H1 (cell line): ENCODE measurements at places on chromosomes 13 and 19.

GRCh38 chr19:21838646-21839045 lies 2.7 kb upstream of the ZNF43 start:
- H3K4me1 ChIP-seq, result no peaks in the 10 kb centered on the region
- no peak overlapping the region for H3K27ac ChIP-seq
- peaks cover 48% of the 10 kb centered on the region for H3K36me3 ChIP-seq
- DNase-seq, result no peak
- H3K27me3 ChIP-seq, result no peaks in the 10 kb centered on the region

DNA sequence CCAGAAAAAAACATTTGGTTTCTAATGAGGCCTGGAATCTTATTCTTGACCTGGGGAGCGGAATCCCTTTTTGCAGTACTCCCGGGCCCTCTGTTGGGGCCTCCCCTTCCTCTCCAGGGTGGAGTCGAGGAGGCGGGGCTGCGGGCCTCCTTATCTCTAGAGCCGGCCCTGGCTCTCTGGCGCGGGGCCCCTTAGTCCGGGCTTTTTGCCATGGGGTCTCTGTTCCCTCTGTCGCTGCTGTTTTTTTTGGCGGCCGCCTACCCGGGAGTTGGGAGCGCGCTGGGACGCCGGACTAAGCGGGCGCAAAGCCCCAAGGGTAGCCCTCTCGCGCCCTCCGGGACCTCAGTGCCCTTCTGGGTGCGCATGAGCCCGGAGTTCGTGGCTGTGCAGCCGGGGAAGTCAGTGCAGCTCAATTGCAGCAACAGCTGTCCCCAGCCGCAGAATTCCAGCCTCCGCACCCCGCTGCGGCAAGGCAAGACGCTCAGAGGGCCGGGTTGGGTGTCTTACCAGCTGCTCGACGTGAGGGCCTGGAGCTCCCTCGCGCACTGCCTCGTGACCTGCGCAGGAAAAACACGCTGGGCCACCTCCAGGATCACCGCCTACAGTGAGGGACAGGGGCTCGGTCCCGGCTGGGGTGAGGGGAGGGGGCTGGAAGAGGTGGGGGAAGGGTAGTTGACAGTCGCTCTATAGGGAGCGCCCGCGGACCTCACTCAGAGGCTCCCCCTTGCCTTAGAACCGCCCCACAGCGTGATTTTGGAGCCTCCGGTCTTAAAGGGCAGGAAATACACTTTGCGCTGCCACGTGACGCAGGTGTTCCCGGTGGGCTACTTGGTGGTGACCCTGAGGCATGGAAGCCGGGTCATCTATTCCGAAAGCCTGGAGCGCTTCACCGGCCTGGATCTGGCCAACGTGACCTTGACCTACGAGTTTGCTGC lies at the start of gene ICAM4:
Gene ICAM4, plus strand, starts transcription at position 153 of the 935 bp plus-strand sequence. Its CDS starts 58 bp downstream, at position 211.
- peaks cover 51% of the 10 kb centered on the region for H3K27me3 ChIP-seq
- DNase-seq, result no peak
- peaks cover 23% of the 10 kb centered on the region for H3K4me1 ChIP-seq
- H3K36me3 ChIP-seq, result no peaks in the 10 kb centered on the region

DNA sequence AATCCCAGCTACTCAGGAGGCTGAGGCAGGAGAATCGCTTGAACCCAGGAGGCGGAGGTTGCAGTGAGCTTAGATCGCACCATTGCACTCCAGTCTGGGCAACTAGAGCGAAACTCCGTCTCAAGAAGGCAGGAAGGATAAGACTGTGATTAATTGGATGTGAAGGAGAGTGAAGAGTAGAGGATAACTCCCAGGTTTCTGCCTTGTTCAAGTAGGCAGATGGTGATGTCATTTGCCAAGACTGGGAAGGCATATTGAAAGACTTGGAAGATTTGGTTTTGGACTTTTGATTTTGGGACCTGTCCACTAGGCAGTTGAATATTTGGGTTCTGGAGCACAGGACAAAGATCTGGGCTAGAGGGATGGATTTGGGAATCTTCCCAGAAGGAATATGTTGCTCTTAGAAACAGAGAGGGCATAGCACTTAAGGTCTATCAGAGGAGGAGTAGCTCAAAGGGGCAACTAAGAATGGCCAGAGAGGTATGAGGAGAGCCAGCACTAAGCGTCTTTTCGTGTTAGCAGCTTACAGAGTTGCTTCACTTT lies 20.0 kb downstream of the GARRE1 start:
- no peaks in the 10 kb centered on the region; the same call in 1 of the 2 replicates for H3K4me1 ChIP-seq
- DNase-seq, result no peak
- H3K27me3 ChIP-seq, result no peaks in the 10 kb centered on the region
- no peaks in the 10 kb centered on the region for H3K36me3 ChIP-seq
- no peak overlapping the region for H3K27ac ChIP-seq

GRCh38 chr13:73275163-73275562 lies 216.4 kb downstream of the KLF5 start:
- no peak overlapping the region for H3K4me3 ChIP-seq
- no peak for DNase-seq
- no peaks in the 10 kb centered on the region for H3K4me1 ChIP-seq
- no peaks in the 10 kb centered on the region for H3K27me3 ChIP-seq

DNA sequence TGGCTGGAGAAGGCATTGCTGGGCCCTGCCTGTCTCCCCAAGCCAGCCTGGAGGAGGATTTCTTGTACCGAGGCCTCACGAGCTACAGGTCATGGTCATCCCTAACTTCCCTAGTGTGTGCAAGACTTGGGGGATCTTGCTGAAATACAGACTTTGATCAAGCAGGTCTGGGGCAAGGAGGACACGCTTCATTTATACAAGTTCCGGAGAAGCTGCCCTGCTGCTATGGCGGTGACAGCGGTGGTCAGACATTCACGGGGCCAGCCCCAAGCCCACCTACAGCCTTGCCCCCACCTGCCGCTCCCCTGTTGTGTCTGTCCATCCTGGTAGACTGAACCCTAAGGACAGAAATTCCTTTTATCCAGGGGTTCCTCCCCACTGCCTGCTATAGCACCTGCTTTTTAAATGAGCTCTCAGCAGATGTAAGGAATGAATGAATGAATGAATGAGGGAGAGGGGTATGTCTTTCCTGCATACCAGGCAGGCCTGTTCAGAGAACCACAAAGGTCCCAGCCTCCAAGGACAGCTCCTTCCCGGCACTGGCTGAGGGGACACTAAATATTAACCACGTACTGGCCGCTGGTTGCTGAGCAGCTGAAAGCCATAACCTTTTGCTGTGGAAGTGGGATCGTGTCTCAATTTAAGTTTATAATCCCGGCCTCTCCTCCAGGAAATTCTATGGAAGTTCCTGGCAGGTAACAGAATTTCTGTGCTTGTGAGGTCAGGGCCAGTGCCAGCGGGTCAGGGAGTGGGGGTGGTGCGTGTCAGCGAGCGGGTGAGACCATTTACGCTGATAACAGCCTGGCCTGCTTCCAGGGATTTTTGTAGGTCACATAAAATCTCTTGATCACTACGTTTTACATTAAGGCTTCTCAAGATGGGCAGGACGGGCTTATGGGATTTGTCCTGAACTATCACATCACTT lies 27.1 kb downstream of the TSSK6 start:
- no peak overlapping the region for H3K4me3 ChIP-seq
- no peak for DNase-seq
- H3K27me3 ChIP-seq, result no peaks in the 10 kb centered on the region

DNA sequence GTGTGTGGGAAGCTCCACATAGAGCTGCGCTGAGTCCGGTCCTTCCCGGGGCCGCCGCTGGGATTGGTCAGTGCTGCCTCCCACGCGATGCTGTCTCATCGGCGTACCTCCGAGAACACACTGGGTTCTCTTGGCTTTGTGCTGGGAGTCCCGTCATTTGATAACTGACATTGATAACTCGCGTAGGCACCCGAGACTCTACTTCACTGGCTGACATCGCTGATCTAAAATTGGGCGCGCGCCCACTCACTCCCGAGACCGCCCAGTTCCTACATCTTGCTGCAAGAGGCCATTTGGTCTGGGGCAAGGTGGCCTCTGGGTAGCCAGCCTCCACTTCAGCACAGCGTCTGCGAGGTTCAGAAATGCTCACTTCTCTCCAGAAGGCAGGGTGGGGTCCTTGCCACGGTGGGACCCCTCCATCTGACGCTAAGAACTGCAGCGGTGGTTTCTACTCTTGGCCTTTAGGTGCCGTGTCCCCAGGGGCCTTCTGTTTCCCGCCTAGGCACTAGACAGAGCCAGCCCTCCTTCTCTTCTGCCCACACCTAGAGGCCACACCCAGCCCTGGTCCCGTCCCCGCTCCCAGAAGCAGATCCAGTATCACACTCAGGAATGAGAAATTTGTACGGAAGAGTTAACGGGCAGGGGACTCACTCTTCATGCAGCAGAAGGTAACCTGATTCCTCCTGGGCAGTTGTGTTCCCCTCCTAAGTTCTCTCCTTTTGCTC lies 40.7 kb upstream of the ATP11A start:
- no peak for DNase-seq
- H3K4me3 ChIP-seq, result no peak overlapping the region
- no peaks in the 10 kb centered on the region for H3K36me3 ChIP-seq

DNA sequence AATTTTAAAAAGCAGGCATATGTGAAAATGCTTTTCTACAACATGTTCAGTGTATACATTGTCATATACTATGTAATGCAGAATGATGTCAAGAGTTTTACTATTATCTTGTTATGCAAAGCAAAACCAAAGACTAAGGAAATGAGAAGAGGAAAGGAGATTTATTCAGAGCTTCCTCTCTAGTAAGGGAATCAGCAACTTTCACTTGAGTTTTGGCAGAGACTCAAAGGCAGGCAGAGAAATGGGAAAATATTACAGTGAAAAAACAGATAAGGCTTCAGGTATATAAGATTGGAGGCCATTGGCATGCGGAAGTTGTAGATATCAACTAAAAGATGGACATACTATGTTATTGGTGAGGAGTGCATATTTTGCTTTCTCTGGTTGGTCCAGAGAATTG lies 512.0 kb upstream of the PCDH20 start:
- H3K36me3 ChIP-seq, result no peaks in the 10 kb centered on the region
- no peak for DNase-seq
- H3K4me1 ChIP-seq, result no peaks in the 10 kb centered on the region
- H3K27me3 ChIP-seq, result no peaks in the 10 kb centered on the region

- no peak overlapping the region for H3K27ac ChIP-seq
- no peaks in the 10 kb centered on the region for H3K36me3 ChIP-seq
- peak; percentile 63 for DNase-seq
- no peaks in the 10 kb centered on the region for H3K27me3 ChIP-seq
- peaks cover 17% of the 10 kb centered on the region for H3K4me1 ChIP-seq
Observed at GRCh38 chr13:95641291-95642027, 3.0 kb downstream of the DZIP1 start.

- no peak overlapping the region for H3K4me3 ChIP-seq
- H3K36me3 ChIP-seq, result peaks cover under 1% of the 10 kb centered on the region; the same call in 1 of the 2 replicates
- no peak for DNase-seq
- no peaks in the 10 kb centered on the region for H3K27me3 ChIP-seq
- no peaks in the 10 kb centered on the region; the same call in 1 of the 2 replicates for H3K4me1 ChIP-seq
Observed at GRCh38 chr13:27077451-27077850, 94.2 kb downstream of the USP12 start.

GRCh38 chr13:34803756-34804155 lies 138.3 kb upstream of the NBEA start:
- DNase-seq, result no peak
- no peaks in the 10 kb centered on the region for H3K27me3 ChIP-seq
- H3K4me3 ChIP-seq, result no peak overlapping the region
- H3K4me1 ChIP-seq, result no peaks in the 10 kb centered on the region

- H3K27ac ChIP-seq, result no peak overlapping the region
- peak; percentile 81 for DNase-seq
- no peaks in the 10 kb centered on the region for H3K4me1 ChIP-seq
- no peaks in the 10 kb centered on the region for H3K27me3 ChIP-seq
- H3K4me3 ChIP-seq, result no peak overlapping the region
Observed at GRCh38 chr13:49606747-49607648, 21.3 kb upstream of the ARL11 start.

DNA sequence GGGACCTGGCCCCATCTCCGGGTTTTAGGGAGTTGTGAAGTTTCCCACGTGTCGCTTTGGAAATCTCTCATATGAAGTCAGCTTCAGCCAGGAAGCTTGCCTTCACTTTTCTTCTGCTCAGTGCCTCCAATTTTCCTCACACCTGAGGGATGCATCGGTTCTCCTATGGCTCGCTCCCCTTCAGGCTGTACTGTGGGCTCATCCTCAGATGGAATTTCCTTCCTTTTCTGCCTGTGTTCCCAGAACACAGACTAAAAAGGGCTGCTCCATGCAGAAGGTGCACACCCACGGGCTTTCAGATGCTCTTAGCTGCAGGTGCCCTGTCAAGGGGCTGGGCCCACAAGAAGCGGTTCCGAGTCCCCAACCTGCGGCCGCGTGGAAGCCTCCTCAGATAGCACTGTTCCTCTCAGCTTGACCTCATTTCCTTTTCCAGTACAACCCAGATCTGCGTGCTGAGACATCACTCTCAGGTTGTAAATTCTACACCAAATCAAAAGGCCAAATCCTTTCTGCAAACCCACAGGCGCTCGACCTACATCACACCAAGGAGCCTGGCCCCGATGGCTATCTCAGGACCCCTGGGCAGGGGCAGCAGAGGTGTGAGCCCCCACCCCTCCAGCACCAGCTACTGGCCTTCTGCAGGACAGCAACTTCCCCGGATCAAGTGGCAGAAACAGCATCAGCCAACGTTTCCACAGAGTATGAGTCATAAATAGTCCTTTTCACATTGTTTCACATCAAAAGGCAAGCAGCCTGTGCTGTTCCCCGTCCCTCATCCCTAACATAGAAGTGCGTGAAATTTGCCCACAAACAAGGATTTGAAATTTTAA lies 275.9 kb downstream of the ZNF536 start:
- no peak overlapping the region for H3K27ac ChIP-seq
- no peaks in the 10 kb centered on the region for H3K36me3 ChIP-seq
- H3K4me3 ChIP-seq, result no peak overlapping the region
- DNase-seq, result no peak

DNA sequence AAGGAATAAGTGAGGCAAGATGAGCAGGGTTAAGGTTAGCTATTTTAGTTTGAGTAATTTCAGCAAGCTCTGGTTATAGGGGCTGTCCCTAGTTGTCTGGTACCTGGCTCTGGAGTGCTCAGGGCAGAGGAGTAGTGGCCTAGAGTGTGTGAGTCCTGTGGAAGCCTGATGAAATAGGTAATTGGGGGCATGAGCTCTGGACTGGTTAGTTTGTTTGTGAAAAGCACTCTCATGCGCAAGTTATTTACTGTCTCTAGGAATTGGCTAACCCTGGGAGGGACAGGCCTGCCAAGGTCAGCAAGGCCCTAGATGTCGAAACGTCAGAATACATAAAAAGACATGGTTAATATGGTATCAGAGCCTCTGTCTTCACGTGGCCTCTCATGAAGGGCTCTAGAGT lies 900.1 kb downstream of the PCDH17 start:
- H3K27me3 ChIP-seq, result no peaks in the 10 kb centered on the region
- H3K27ac ChIP-seq, result no peak overlapping the region
- H3K36me3 ChIP-seq, result no peaks in the 10 kb centered on the region
- H3K4me3 ChIP-seq, result no peak overlapping the region
- no peaks in the 10 kb centered on the region for H3K4me1 ChIP-seq

- H3K4me3 ChIP-seq, result no peak overlapping the region
- DNase-seq, result no peak
- H3K4me1 ChIP-seq, result no peaks in the 10 kb centered on the region
- H3K27me3 ChIP-seq, result no peaks in the 10 kb centered on the region
- H3K36me3 ChIP-seq, result no peaks in the 10 kb centered on the region
- H3K27ac ChIP-seq, result no peak overlapping the region
Observed at GRCh38 chr19:28656644-28657043, 556.3 kb downstream of the UQCRFS1 start.
